ENCODE measurements at places on chromosomes 3 and 15.

DNA sequence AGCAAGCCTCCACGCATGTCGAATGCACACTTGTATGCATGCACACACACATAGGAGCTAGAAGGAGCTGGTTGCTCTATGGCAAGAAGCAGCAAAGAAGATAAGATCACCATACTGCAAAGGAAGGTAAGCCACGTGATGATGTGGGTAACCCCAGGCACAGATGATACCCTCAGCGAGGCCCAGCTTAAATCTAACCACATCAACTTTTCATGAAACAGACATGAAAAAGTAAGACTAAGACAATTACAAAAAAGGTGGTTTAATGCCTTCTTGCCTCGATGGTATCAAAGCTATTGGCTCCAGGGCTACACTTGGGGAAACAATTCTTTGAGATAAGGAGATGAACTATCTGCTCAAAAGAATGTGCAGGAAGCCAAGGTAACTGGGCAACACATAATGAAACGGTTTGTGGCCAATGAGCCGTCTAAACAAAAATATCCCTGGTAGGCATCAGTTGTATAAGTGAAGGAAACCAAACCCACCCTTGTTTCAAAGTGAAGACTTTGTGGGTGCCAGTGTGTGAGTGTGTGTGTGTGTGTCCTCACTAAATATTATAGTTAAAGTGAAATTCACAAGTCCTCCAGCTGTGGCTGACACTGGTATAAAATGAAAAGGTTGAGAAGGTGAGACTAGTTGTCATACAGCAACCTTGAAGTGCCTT lies 365.7 kb upstream of the ICE2 start:
- DNase-seq: peak; percentile 66

- no peak for DNase-seq
Measured at GRCh38 chr3:79172241-79172640, 595.6 kb downstream of the ROBO1 start.

DNA sequence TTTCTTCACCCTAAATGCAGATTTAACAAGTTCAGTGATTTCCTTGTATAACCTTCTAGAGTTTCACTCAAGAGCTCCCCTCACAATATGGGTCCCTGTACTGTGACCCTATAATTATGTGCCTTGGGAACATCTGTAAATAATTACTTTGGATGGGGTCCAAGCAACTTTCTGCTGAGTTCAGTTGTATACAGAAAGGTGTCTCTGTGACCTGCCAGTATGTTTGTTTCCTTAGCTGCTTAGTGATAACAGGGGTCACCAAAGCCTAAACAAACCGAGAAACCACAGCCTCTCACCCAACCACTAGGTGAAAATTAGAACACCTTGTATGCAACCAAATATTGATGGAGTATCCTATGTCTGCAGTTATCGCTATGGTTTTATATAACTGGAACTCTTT lies 29.8 kb upstream of the SLC25A36 start:
- DNase-seq: no peak

GRCh38 chr15:101055411-101055810 lies 136.3 kb downstream of the LRRK1 start:
- no peak for DNase-seq

GRCh38 chr3:158158969-158159368 lies 49.1 kb downstream of the RSRC1 start:
- DNase-seq: no peak

DNA sequence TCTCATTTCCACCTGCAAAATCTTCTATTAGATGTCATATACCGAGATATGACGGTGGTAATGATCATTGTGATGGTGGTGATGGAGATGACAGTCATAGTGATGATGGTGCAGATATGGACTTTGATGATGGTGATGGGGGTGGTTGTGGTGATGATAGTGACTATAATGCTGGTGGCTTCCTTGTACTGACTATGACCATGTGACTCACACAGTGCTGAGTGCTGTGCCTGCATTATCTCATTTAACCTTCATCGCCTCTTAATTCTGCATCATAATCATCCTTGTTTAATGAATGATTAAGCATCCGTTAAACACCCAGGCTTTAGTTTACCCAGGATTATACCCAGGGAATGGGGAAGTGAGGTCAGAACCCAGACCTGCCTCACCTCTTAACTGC lies 331.7 kb downstream of the FEZF2 start:
- no peak for DNase-seq

DNA sequence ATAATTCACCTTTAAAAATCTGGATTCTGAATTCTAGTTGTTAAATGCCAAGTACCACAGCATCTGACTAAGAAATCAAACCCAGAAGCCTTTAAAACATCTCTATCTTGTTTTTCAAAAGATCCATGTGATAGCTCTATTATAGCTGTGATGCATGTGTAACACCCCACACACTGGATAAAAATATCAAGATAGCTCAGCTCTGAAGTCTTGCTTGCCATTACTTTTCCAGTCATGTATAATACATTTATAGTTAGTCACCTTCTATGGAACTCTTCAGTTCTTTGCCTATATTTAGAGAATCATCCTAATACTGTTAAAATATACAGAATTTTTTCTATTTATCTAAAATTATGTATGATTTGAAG lies 11.6 kb downstream of the ARPP19 start:
- DNase-seq: no peak

GRCh38 chr3:125013095-125013494 lies 42.7 kb downstream of the HEG1 start:
- no peak for DNase-seq

- DNase-seq: no peak
Measured at GRCh38 chr3:122025296-122025695, 3.2 kb upstream of the ILDR1 start.

GRCh38 chr3:42730706-42731420 lies 28.3 kb upstream of the HHATL start:
- no peak for DNase-seq

GRCh38 chr3:117603097-117603496 lies 893.5 kb downstream of the TUSC7 start:
- DNase-seq: no peak

GRCh38 chr3:105823149-105823867 lies 45.5 kb downstream of the CBLB start:
- no peak for DNase-seq

DNA sequence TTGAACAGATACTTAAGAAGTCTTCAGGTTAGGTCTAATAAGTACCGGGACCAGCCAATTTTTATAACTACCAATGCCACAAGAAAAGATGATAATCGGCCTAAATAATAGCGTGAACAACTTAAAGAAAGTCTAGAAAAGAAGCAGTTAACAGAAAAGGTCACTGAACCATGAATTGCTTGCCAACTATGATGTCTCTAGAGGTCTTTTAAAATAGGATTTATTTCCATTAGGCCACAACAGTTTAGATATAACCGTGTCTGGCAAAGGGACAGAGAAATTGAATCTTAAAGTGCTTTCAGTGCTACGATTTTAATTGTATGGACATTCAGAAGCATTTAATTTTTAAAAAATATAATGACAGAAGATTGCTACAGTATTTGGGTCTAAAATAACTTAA lies 1070.4 kb downstream of the ROBO1 start:
- DNase-seq: no peak

DNA sequence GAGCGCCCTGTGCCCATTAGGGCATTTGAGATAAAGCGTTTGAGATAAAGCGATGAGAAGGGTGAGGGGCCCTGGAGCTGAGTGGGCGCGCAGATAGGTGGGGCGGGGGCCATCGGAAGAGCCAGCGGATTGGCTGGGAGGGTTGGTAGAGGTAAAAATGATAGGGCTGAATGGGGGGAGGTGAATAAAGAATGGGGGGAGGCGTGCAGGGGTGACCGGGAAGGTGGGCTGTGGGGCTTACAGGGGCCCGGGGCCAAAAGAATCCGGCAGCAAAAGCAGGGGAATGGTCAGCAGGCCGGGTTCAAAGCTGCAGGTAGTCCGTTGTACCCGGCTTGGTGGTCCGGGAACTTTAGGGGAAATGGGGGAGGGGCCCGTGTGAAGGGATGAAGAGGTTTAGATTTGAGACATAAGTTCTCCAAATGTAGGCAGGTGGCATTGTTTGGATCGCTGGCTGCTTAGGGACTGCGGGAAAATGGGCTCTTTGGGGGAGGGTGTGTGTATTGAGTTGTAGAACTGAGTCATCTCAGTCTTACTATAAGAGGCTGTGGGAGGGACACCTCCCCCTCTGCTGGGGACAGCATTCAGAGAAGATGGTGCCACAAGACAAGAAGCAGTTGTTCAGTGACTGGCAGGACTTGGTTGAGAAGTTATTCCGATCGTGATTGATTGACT lies 610 bp downstream of the ARID3B start:
- DNase-seq: peak; percentile 90

DNA sequence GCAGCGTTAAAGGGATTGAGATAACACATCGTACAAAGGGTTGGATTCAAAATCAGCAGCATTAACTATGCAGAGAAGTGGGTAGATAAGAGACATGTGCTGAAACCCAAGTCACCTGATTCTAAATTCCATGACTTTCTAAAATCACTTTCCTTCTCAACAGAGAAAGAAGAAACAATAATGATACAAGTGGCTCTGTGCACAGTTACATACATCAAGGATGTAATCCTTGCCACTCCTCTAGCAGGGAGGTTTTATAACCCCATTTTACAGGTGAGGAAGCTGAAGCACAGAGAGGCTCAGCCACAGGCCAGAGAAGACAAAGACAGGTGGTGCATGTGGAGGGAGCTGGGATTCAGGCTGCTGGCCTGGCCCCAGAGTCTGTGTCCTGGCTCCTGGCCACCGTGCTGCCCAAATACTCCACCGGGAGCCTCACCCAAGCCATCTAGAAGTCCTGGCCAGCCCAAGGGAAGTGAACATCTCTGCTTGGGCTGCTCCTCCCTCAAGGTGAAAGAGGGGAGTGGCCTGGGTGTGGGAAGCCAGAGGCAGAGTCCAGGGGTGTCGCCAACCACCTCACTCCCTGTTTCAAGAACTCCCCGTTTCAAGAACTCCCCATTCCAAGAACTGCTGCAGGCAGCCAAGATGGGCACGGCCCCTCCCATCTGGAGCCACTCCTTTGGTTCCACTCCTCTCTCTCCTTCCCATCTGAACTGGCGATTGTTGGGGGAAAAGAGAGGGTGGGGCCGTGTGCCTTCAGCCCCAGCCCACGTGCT lies 147.1 kb downstream of the NUP210 start:
- no peak for DNase-seq

GRCh38 chr3:78257951-78258530 lies 1218.1 kb downstream of the ROBO2 start:
- DNase-seq: no peak

- DNase-seq: no peak
Measured at GRCh38 chr15:59230531-59231055, 23.9 kb downstream of the LDHAL6B start.

DNA sequence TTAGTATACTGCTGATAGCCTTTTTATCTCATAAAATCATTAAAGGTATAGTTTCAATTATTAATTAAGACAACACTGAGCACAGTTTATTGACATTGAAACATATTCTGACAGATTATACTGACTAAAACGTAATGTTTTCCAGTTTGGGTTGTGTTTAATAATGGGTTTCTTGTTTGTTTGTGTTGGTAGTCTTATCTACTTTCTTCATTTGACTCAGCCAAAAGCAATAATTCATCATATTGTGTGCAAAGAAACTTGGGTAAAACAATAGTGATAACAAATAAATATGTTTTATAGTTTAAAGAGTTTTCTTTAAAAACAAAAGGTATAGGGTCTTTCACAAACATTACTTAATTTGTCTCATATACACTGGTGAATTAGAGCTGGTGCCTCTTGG lies 629.2 kb upstream of the AGTR1 start:
- DNase-seq: no peak

- DNase-seq: no peak
Measured at GRCh38 chr3:151753846-151754245, 20.1 kb downstream of the AADACL2 start.

GRCh38 chr3:197325773-197326172 lies 27.4 kb upstream of the DLG1 start:
- DNase-seq: no peak

DNA sequence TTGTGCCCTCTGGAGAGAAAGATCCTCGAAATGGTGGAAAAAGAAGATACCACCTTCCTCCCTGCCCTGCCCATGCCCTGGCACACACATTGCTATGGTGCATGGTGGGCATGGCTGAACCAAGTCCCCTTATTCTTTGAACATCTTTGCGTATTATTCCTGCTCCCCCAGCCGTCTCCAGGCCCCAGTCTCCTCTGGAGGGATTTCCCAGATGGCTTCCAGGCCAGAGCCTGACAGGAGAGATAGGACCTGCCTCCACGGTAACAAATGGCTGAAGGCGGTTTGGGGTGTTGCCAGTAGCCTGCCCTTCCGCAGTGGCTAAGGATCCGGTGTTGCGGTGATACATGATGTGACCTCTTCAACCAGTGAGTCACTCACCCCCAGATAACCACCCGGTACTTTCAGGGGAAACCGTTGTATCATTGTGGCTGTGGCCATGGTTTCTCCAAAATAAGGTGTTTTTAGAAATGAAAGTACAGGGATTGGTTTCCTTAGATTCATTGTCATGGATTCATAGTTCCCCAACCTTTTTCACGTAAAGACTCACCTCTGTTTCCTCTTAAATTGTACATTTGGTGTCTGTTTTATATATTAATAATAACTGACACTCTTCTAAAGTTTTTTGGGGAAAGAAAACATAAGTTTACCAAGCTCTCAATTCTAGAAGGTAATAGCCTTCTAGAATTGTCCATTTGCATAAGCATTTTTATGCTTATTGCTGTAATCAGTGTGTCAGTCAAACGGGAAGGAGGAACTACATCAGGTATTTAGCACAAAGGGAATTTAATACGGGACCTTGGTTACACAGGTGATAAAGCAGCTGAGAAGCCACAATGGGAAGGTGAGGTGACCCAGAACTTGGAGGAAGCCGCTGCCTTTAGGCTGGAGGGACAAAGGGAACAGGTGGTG lies 25.9 kb downstream of the SMAD3 start:
- DNase-seq: peak; percentile 94

- no peak for DNase-seq
Measured at GRCh38 chr3:23236890-23237289, 33.8 kb downstream of the UBE2E2 start.

DNA sequence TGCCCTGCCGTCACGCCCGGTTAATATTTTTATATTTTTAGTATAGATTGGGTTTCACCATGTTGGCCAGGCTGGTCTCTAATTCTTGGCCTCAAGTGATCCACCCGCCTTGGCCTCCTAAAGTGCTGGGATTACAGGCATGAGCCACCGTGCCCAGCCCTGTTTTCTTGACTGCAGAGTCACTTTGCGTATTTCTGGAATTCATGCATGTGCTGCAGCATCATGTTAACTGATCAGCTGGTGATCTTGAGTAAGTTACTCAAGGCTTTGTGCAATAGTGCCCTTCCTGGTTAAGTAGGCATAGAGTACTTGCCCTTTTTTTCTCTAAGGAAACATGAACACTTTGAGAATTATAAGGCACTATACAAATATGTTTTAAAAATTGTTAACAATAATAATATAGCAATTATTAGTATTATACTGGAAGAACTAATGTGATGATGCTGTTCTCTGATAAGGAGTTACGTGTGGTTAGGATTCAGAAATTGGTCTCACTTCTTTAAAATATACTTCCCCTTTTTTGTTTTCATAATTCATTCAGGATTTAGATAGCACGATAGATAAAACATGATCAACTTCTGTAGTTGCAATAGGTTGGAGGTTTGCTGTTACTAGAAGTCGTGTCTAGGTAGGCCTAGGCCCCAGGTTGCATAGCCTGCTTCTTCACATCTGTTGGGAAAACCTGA lies 33.6 kb downstream of the GPR171 start:
- DNase-seq: no peak

All from natural killer cell treated with Interleukin-12 subunit alpha and Interleukin-12 subunit beta and Interleukin-15 and Interleukin-18, amount 100 ng/mL, for 72 hours (primary cell).